ENCODE measurements at places on chromosomes 4 and X. TPM values are rescaled to one million over a fixed set of nuclear protein-coding genes. Genes with fewer than 3 reads are reported as not detected.

DNA sequence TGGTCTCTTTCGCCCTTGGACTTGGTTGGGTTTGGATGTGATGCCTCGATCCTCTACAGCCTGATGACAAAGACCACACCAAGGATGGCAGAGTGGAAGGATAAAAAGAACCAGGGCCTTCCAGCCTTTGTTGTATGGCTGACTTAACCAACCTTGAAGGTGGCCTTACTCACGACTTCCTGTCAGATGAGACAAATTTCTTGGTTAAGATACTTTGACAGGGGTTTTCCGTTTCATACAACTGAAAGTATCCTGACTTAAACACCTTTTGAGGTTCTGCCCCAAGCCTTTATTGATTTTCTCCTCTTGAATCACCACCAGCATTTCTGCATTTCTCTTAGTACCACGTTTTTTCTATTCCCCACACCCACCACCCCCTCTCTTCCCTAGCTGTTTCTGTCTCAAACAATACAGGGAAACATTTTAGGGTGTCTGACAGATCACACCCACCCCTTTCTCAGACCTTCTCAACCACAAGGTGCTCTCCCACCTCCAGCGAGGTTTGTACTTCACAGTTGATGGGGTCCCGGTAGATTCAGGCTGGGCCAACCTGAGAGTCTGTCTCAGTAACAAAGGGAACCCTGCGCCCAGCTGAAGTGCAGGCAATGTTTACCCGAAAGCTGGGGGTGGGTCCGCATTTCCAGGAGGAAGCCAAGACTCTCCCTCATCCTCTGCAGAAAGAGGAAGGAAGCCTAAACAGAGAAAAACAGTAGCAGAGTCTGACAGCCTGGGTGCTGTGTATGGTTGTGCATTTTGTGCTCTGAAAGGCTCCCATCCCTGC, 5.0 kb upstream of the TSPAN5 start:
- H3K27me3 ChIP-seq, result no peaks in the 10 kb centered on the region
- no peak overlapping the region for H3K27ac ChIP-seq
- peaks cover 28% of the 10 kb centered on the region for H3K4me1 ChIP-seq

- H3K27me3 ChIP-seq, result no peaks in the 10 kb centered on the region
- no peak for DNase-seq
- H3K27ac ChIP-seq, result no peak overlapping the region
- H3K4me1 ChIP-seq, result peaks cover 13% of the 10 kb centered on the region
- peaks cover 2% of the 10 kb centered on the region for H3K36me3 ChIP-seq
- H3K4me3 ChIP-seq, result no peak overlapping the region
Measured at GRCh38 chr4:86106475-86106874, 253.4 kb downstream of the MAPK10 start.

DNA sequence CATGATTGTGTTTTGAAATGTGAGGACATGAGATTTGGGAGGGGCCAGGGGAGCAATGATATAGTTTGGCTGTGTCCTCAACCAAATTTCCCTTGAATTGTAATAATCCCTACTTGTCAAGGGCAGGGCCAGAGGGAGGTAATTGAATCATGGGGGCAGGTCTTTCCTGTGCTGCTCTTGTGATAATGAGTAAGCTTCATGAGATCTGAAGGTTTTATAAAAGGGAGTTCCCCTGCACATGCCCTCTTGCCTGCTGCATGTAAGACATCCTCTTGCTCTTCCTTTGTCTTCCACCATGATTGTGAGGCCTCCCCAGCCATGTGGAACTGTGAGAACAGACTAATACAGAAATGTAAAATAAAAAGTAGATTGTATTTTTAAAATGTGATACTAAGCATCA, 1294.9 kb downstream of the ADGRL3 start:
- no peaks in the 10 kb centered on the region for H3K4me1 ChIP-seq
- H3K27ac ChIP-seq, result no peak overlapping the region
- no peaks in the 10 kb centered on the region for H3K36me3 ChIP-seq
- H3K27me3 ChIP-seq, result peaks cover 2% of the 10 kb centered on the region
- H3K4me3 ChIP-seq, result no peak overlapping the region

DNA sequence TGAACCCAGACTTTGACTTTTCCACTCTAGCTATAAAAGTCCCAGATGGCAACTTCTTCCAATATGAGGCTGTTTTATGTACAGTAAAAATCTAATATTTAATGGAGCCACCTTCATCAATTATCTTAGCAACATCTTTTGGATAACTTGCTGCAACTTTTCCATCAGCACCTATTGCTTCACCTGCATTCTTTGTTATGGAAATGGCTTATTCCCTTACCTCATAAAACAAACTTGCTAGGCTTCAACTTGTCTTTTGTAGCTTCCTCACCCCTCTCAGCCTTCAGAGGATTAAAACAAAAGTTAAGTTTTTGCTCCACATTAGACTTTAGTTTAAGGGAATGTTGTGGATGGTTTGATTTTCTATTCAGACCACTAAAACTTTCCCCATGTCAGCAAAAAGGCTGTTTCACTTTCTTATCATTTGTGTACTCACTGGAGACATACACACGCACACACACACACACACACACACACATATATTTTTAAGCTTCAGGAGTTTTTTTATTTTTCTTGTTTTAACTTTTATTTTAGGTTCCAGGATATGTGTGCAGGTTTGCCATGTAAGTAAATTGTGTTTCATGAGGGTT, 1296.1 kb upstream of the PABPC4L start:
- no peaks in the 10 kb centered on the region for H3K4me1 ChIP-seq
- no peaks in the 10 kb centered on the region for H3K27me3 ChIP-seq

GRCh38 chr4:85806334-85806733, 331.4 kb downstream of the ARHGAP24 start:
- H3K4me3 ChIP-seq, result no peak overlapping the region
- no peaks in the 10 kb centered on the region for H3K36me3 ChIP-seq
- no peak for DNase-seq
- no peaks in the 10 kb centered on the region for H3K27me3 ChIP-seq
- peaks cover 33% of the 10 kb centered on the region for H3K4me1 ChIP-seq
- no peak overlapping the region for H3K27ac ChIP-seq

GRCh38 chrX:154696676-154697045, 43.3 kb upstream of the CTAG2 start:
- no peaks in the 10 kb centered on the region for H3K36me3 ChIP-seq
- DNase-seq, result no peak
- no peaks in the 10 kb centered on the region for H3K27me3 ChIP-seq
- H3K4me3 ChIP-seq, result no peak overlapping the region

- H3K36me3 ChIP-seq, result no peaks in the 10 kb centered on the region
- no peak overlapping the region for H3K27ac ChIP-seq
- H3K4me1 ChIP-seq, result no peaks in the 10 kb centered on the region
- H3K27me3 ChIP-seq, result no peaks in the 10 kb centered on the region
- DNase-seq, result no peak
Measured at GRCh38 chr4:109658871-109659410, 44.3 kb downstream of the CASP6 start.

DNA sequence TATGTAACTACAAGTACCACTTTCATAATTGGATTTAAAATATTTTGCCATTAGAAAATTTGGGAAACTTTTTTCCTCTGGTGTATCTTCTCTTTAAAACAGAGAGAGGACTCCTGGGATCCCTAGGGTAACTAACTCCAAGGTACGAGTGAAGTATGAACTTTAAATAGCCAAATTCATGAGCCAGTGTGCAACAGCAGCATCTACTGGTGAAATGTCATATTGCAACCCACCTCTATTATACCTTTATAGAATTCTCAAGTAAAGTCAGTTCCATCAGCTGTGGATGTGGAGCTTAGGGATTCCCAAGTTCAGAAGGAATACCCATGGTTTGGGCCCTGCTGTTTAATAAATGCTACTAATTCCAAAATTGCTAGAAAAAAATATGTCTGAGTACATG, 282.7 kb upstream of the TAPT1 start:
- H3K4me3 ChIP-seq, result no peak overlapping the region
- H3K27me3 ChIP-seq, result no peaks in the 10 kb centered on the region
- H3K4me1 ChIP-seq, result no peaks in the 10 kb centered on the region
- no peaks in the 10 kb centered on the region for H3K36me3 ChIP-seq
- no peak overlapping the region for H3K27ac ChIP-seq
- DNase-seq, result no peak

DNA sequence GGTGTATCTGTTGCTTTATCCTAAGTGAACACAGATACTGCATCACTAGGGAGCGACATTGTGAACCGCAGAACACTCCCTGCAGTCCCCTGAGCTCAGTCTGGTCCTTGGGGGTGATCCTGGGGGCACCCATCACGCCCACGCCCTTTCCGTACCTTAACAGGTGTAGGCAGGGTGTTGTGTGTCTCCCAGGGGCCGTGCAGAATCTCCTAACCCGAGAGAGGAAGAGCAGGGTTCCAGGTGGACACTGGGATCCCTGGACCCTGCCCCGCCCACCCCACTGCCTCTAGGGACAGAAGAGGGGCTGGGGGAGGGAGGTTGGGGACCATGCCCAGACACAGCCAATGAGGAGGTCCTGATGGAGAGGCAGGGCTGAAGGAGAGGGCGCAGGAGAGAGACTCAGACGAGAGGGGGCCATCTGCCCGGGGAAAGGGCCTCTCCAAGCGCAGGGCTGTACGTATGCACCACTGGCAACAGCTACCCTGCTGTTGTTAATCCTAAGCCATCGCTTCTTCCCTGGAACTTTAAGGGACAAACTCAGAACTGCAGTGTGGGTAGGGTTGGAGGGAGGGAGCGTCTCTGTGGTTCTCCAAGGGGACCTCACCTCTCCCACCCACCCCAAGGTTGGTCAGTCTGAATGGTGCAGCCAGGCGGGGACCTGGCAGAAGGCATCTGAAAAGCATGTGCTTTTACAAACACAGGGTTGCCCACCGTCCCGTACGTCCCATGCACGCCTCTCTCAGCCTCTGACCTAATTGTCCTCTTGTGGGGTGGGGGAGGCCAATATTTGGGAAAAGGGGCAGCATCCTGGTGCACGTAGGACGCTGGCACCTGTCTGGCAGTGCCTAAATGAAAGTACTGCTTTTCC, 2.5 kb downstream of the P2RY8 start:
- no peaks in the 10 kb centered on the region for H3K4me1 ChIP-seq
- H3K27ac ChIP-seq, result no peak overlapping the region
- H3K4me3 ChIP-seq, result no peak overlapping the region
- DNase-seq, result peak; percentile 76

DNA sequence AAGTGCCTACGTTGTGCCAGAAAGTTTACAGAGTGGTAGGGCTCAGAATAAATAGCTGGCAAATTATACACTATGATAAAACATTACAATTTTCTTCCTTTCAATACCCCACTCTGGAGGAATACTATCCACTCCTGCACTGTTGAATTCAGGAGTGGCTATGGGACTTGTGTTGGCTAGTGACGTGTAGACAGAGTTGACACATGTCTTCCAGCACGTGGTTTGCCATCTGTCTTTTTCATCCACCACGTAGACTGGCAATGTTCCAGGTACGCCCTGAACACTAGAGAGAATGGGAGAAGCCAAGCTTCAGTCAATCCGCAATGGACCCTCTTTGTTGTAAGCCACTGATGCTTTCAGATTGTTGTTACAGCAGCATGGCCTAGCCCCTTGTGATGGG, 168.8 kb upstream of the RBPJ start:
- no peak overlapping the region for H3K4me3 ChIP-seq
- H3K27ac ChIP-seq, result no peak overlapping the region
- peaks cover 2% of the 10 kb centered on the region for H3K4me1 ChIP-seq
- peaks cover 2% of the 10 kb centered on the region for H3K36me3 ChIP-seq
- DNase-seq, result no peak
- peaks cover 18% of the 10 kb centered on the region for H3K27me3 ChIP-seq

- no peak overlapping the region for H3K4me3 ChIP-seq
- no peak for DNase-seq
- H3K27me3 ChIP-seq, result no peaks in the 10 kb centered on the region
- no peak overlapping the region for H3K27ac ChIP-seq
Measured at GRCh38 chr4:97593248-97593647, 550.0 kb downstream of the STPG2 start.

GRCh38 chrX:65920620-65921019, 119.3 kb downstream of the VSIG4 start:
- no peaks in the 10 kb centered on the region for H3K36me3 ChIP-seq
- H3K4me3 ChIP-seq, result no peak overlapping the region
- no peaks in the 10 kb centered on the region for H3K27me3 ChIP-seq
- no peak overlapping the region for H3K27ac ChIP-seq

DNA sequence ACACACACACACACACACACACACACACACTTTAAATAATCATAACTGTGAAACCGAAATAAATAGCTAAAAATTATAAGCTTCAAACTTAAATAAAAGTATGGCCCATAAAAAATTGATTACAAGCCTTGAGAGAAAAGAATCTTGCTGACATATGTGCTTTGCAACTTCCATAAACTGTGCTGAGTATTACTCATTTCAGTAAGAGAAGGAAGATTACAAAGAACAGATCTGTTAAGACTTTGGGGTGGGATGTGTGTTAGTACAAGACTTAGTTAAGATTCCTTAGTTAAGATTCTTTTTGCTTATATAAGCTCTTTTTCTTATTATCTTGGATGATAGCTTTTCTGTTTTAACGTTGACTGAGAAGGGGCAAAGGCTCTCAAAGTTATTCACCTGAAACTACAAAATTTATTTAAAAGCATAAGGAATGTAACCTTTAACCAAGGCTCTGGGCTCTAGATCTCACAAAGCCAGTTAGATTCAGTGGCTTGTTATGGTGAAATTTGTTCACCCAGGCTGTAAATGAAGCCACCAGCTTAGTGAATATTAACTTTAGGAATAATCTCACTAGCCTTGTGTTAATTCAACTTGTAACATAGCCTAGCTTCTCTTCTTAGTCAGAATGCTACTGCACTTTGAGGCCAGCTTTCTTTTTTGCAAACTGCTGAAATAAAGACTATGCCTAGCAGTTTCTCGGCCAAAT, 58.2 kb downstream of the ARSJ start:
- H3K27ac ChIP-seq, result peak overlapping the region; percentile 83
- H3K36me3 ChIP-seq, result peaks cover 5% of the 10 kb centered on the region
- no peak overlapping the region for H3K4me3 ChIP-seq
- no peak for DNase-seq

GRCh38 chr4:79687006-79687405, 279.0 kb upstream of the GK2 start:
- no peaks in the 10 kb centered on the region for H3K4me1 ChIP-seq
- H3K36me3 ChIP-seq, result no peaks in the 10 kb centered on the region
- H3K27me3 ChIP-seq, result peaks cover 2% of the 10 kb centered on the region
- DNase-seq, result no peak
- H3K27ac ChIP-seq, result no peak overlapping the region

DNA sequence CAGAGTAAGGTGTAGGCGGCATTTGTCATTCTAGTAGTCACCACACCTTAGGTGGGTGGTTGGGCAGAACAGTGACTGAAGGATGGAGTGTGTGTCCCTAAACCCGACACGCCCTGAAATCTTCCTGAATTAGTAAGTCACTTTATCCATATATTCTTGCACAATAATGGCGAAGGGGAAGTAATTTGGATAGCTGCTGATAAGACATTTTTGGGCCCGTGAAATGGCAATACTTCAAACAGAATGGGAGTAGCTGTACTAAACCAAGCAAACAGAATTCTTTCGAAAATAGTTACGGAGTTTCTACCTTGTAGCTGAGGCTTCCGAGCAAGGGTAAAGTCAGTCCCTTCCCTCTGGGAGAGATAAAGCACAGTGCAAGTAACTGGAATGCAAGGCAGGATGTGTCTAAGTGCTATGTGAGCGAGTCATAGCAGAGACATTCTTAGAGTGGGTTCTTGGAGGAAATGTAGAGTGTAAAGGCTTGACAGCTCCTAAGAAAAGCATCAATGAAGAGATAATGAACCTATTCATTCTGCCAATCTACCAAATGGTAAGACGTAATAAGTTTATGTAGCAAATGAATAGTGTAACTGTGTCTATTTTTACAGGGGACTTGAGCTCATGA, 72.8 kb downstream of the CLCN5 start:
- no peaks in the 10 kb centered on the region for H3K27me3 ChIP-seq
- peaks cover 4% of the 10 kb centered on the region for H3K4me1 ChIP-seq
- H3K36me3 ChIP-seq, result no peaks in the 10 kb centered on the region
- H3K4me3 ChIP-seq, result no peak overlapping the region
- no peak overlapping the region for H3K27ac ChIP-seq

The TMPRSS11D gene
- total RNA-seq, result not detected

The FAM47A gene
- total RNA-seq, result not detected

The CCSER1 gene
- total RNA-seq, result not detected

The MAGEA9B gene
- total RNA-seq, result not detected
